ENCODE measurements at places on chromosomes 4 and X.

GRCh38 chr4:3174371-3175338 is 74.3 kb upstream of the MSANTD1 start:
- DNase-seq = no peak

GRCh38 chr4:13476915-13477314 is 7.2 kb downstream of the RAB28 start:
- DNase-seq = no peak

DNA sequence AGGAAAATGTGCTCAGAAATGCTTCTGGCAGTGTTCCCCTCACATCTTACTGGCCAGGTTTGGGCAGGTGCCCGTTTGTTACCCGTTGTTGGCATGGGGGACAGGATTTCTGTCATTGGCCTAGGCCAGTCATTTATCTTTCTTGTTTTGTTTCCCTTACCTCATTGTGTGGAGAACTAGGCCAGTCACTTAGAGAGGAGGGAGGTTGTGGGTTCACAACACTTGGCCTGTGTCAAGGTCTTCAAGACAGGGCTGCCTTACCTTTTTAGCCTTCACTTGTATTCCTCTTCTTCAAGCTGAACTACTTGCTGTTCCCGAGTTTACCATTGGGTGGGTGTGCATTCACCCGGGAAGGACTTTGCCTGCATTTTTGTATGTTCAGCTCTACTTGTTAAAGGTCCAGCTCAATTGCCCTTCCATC is 17.7 kb downstream of the SNX25 start:
- DNase-seq = peak; percentile 75

- no peak for DNase-seq
Observed at GRCh38 chr4:52253025-52253424, 201.9 kb downstream of the SPATA18 start.

GRCh38 chrX:76029385-76029784 is 143.5 kb upstream of the PBDC1 start:
- DNase-seq = no peak
